Activated naive CD4-positive, alpha-beta T cell treated with anti-CD3 and anti-CD28 coated beads for 36 hours (primary cell): ENCODE measurements at places on chromosomes 13 and 19.
A peak's percentile ranks its signal among the peaks of the same experiment; 100 is the strongest.

DNA sequence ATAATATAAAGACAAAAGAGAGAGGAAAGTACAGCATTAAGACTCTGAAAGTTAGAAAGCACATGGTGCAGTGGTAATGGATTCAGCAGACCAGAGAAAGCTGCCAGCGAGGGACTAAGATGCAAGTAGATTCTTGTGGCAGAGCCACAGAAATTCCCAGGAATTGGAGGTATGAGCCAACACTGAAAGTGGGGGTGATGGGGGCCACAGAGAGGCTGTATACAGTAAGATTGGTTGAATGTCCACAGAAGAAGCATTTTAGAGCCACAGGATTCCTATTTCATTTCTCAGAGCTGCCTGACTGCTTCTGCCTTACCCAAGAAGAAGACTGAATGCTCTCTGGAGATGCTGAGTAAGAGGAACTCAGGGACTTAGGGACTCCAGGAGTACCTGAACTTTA, 295.0 kb downstream of the LMO7 start:
- no peak for DNase-seq

DNA sequence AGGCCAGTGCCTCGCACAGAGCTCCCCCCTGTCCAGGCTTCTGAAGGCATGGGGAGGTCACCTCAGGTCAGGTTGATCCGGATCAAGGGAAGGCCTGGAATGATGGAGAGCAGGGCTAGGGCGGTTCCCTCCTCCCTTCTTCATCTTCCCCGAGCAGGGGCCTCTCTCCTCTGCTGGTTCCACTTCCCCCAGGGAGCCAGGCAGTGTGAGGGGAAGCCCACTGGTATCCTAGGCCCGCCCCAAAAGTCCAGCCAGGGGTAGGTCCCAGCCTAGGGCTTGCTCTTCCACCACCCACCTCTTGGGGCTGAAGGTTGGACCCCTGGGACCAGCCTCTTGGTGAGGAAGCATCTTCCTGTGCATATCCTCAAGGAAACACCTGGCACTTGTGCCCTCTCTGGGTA, 16.4 kb upstream of the PRR19 start:
- DNase-seq = no peak

DNA sequence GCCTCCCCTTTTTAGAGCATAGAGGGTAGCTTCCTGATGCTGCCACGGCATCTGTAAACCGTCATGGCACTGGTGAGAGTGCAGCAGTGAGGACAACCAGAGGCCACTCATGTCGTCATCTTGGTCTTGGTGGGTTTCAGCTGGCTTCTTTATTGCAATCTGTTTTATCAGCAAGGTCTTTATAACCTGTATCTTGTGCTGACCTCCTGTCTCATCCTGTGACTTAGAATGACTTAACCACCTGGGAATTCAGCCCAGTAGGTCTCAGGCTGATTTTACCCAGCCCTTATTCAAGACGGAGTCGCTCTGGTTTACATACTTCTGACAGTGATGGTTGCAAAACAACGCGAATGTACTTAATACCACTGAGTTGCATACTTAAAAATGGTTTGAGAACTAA, 14.4 kb upstream of the FBN3 start:
- DNase-seq = no peak

- peak; percentile 93 for DNase-seq
Observed at GRCh38 chr19:46704379-46705076, 12.4 kb downstream of the PRKD2 start.
